ENCODE measurements at places on chromosomes 4 and X.

DNA sequence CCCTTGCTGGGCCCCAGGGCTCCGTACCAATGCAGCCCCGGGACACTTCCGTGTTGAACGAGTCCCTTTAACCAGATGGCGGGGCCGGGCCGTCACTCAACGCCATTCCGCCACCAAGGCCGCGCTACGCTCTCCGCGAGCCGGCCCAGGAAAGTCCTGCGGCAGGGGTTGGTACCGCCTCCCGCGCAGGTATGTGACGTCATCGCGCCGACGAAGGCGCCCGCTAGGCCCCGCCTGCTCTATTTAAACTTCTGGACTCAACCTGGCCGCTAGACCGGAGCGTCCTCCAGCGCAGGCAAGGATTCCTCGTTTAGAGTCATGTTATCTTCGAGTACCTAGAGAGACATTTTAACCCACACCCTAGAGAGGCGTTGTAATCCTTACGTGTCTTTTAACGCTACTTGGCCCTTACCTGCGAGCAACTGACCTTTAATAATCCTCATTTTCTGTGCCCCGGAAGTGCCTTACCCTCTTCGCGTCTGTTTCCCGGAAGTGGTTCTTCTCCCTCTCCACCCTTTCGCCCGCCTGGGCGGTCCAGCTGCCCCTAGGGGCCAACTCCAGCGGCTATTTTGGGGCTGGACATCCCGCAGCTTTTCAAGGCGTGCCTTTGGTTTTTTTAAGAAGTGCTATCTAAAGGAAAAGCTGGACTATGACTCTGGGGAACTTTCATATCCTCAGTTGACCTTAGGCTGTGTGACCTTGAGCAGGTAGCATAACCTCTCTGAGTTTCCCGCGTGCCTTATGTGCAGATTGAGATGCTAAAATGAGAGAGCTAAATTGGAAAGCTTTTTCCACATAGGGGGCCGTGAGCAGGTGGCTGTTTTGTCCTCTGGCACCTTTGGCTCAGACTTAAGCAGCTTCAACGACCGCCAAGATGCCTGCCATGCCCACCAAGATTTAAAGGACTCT, at the start of gene PNPLA4:
TSS of gene PNPLA4 (minus strand) at position 155 of the 909 bp plus-strand sequence. CDS start 1,294 bp downstream, outside the sequence.
- peak; percentile 58 for DNase-seq

GRCh38 chr4:153243468-153243867, 39.2 kb downstream of the TRIM2 start:
- no peak for DNase-seq

DNA sequence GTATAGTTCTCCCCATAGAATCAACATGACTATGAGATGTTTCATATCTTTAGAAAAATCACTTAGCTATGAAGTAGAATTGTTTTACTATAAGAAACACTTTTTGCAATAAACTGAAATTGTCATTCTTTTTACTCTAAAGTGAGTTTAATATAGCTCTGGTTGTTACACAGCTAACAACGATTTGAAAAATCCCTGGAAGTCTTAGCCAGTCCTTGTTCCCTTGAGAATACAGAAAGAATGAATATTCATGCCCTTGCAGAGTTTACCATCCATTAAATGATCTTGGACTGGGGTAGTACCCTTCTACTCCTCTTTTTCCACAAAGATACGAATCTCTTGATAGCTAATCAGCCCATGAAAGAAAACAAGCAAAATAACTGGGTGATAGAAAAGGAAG, 141.8 kb downstream of the JADE1 start:
- DNase-seq, result no peak

- no peak for DNase-seq
These were observed 28.7 kb downstream of the IL13RA1 start for GRCh38 chrX:118756101-118756500.

DNA sequence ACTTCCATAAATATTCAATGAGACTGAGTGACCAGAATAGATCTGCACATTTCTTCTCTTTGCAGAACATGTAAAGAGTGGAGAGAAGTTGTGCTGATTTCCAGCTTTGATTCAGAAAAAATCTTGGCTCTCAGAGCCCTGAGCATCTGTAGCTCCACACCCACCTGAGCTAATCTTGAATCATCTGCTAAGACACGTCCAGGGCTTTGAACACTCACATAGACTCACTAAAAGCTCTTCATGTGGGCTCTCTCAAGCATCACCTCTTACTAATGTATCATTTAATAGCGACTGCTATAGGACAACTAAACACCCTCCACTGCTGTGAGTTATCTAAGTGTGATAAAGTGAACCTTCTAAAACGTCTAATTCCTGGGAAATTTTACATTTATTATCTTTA, 147.7 kb upstream of the GRIA3 start:
- no peak for DNase-seq

DNA sequence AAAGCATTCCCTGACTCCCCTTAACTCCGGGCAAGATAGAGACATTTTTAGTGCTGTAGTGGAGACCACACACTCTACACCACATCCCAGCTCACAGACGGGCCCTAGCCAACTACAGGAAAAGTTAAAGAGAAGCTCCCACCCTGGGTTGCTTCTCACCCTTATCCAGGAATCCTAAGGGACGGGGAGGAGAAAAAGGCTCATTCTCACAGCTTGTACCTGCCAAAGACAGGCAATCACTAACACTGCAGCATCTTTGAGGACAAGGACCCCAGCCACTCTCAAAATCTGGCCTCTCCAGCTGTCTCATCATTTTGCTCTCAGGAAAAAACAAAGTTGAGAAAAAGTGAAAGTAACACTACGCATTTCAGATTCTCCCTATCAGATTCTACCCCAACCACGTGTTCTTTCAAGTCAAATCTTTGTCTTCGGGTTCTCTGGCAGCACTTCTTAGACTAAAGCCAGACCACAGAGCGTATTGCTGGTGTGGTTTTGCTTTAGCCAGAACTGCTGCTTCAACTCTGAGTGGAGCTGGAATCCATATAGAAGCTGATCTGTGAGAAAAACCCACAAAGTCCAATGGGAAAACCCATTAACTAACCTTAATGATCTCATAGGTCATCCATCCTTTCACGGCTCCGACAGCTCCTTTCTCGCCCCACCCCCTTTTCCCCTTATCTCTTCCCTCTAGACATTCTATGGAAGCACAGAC, 605.9 kb upstream of the DIPK2B start:
- no peak for DNase-seq

DNA sequence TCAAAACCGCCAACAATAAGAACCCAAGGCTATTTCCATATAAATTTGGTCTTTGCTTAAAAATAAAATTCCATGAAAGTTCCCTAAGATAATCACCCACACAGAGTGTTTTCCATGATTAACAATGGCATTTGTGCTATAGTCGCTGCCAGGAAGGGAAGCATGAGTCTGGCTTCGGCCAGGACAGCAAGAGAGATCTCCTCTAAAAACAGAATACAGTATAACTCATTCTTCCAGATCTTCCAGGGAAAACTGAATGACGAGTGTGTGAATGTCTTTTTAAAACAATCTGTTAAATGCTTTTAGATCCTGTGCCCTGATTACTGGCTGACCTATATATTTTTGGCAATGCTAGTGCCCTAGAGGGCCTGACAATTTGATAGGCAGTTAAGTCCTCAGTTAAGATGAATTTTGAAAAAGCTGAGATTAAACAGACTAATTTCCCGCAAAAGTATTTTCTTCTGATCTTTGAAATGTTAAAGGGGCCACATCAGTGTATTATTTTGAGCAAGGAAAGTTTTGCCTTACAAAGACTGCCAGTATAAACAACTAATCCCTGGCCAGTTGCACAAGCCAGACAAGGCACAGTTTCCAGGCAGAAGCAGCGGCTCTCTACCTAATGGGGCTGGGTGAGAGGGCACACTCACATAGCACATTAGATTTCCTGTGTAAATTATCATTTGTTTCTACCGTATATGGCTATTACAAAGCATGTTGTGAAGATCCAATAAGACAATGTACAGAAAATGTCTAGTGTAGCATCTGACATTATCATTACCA, 127.3 kb downstream of the DCHS2 start:
- DNase-seq, result no peak

- DNase-seq, result peak; percentile 52
These were observed 58.6 kb upstream of the ZC4H2 start for GRCh38 chrX:65034668-65035445.

DNA sequence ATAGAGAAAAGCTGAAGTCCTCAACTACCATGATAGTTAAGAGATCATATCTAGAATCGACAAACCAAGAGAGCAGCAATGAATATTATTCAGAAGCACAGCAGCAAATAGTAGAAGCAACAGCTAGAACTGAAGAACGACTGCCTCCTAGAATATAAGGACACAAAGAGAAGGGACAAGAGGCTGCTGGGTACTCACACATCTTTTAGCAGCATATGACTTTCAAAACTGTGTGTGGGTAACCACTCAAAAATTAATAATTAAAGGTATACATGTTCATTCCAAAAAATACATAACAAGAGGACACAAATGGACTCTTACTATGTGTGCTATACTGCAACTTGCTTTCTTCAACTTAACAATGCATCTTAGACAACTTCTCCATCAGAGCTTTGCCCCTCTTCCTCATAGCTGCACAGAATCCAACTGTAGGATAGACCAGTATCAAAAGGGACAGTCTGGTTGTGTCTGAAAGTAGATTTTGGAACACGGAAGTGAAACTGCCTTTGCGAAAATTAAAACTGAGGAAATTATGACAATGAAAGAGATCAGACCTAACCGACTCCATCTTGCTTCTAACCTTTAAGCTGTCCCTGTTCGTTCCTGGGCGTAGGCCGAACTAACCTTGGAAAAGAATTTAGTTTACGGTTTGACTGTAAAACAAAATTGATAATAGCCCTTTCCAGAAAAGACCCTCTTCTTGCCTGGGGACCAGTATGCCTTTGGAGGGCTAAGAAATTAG, 125.7 kb downstream of the SH3KBP1 start:
- DNase-seq, result no peak

- no peak for DNase-seq
These were observed 97.7 kb upstream of the PDHA2 start for GRCh38 chr4:95742179-95742578.

DNA sequence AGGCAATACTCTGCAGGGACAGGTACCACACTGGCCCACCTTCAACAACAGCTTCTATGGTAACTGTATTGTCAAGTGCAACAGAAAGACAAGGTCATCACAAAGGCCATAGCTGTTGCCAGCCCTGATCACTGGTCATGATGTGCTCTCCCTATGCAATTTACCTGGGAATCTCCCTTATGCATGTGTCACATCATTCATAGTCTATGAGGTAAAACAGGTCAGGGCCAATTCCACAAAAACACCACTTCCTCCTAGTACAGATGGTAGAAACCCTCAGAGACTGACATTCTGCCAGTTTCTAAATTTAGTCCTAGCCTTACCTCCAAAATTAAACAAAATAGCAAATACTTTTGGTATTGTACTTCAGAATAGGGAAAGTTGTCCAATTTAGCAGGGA, 132.8 kb downstream of the MGST2 start:
- no peak for DNase-seq

GRCh38 chr4:146255463-146255862, 41.1 kb downstream of the REELD1 start:
- DNase-seq, result no peak

GRCh38 chr4:86014599-86014998, 345.3 kb downstream of the MAPK10 start:
- DNase-seq, result no peak

DNA sequence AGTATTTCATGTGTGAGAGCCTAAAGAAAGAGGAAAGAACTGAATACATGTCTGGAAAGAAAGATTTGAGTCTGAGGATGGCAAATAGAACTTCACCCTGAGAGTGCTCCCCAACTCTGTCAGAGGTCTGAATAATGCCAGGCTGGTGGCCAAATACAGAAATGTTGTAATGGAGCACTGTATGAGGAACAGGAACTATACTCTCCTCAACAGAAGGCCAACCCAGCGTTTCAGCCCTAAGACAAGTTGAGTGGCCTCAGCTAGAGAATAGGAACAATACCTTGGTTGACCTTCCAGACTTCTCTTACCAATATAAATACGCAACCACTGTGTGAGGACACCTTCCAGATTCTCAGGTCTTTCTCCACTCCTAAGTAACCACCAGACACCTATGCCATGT, 94.5 kb upstream of the STIM2 start:
- DNase-seq, result no peak

GRCh38 chr4:79513576-79513975, 105.5 kb upstream of the GK2 start:
- no peak for DNase-seq

- DNase-seq, result no peak
These were observed 680.6 kb downstream of the TECRL start for GRCh38 chr4:63728480-63729177.

- no peak for DNase-seq
These were observed 88.1 kb downstream of the CAMK2D start for GRCh38 chr4:113673450-113673849.

GRCh38 chr4:86934147-86934770, 552 bp upstream of the AFF1 start:
- DNase-seq, result no peak

- DNase-seq, result no peak
These were observed 94.2 kb upstream of the MAMLD1 start for GRCh38 chrX:150268839-150269355.

- no peak for DNase-seq
These were observed 13.8 kb downstream of the SLC25A5 start for GRCh38 chrX:119482041-119482440.

- DNase-seq, result no peak
These were observed 25.4 kb upstream of the ACSL1 start for GRCh38 chr4:184851200-184851541.
